ENCODE measurements at places on chromosomes 2 and 18.

GRCh38 chr2:27638709-27639108, 9.9 kb downstream of the GPN1 start:
- DNase-seq, result no peak

DNA sequence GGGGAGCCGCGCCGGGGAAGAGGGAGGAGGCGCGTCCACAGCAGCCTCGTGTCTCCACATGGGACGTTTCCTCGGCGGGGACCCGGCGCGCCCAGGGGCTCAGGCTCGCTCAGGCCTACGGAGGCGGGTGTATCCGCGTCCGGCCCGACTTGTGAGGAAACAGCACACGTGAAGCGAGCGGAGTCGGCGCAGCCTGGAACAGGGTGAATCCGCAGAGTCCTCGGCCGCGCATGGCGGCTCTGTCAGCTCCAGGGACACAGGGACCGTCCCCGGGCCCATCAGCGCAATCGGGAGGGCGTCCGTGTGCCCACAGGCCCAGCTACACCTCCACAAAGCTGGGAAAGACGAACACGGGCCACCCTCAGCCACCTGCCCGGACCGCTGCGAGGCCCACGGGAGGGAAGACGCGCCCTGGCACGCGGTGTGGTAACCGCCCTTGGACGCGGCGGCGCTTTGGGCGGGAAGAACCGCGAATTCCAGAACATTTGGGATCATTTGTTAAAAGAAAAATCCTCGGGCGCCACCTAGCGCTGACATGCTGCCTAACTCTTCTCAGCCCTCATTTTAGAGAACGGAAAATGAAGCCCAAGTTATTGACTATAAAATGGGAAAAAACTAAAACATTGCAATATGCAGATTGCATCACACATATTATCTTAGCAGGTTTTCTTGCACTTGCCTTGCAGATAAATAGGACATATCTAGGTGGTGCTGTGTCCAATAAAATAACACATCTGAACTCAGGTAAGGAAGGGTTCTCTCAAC, 40.4 kb downstream of the TMEM18 start:
- peak; percentile 38 for DNase-seq

- DNase-seq, result no peak
Measured at GRCh38 chr2:26971911-26972786, 1.7 kb downstream of the MAPRE3 start.

DNA sequence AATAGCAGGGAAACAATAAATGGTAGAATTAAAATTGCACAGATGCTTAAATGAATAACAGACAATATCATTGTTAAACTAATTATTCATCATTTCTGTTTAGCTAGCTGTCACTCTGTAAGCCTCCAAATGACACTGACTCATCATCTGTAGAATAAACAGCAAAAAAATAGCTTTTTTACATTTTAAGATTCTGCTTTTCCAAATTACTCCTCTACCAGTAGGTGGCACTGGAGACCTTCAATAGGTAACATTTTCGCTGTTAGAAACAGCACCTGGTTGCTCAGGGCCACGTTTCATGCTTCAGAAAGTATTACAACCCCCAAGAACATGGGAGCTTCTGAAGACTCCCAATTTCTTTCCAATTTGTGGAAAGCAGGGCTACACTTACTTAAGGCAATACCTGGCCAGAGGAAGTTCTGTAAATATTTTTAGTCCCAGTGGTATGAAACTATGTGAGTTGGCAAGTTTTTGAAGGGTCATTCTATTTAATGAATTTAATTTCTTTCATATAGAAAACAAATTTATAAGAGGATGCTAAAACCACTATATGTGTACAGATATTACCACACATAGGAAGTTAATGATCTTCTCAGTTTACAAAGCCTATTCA, 45.4 kb downstream of the TTN start:
- no peak for DNase-seq

GRCh38 chr2:86774862-86775261, 15.9 kb downstream of the CD8A start:
- no peak for DNase-seq

GRCh38 chr2:207284556-207285472, 119.1 kb upstream of the KLF7 start:
- no peak for DNase-seq

GRCh38 chr18:44075038-44075437, 605.6 kb upstream of the SETBP1 start:
- DNase-seq, result no peak

DNA sequence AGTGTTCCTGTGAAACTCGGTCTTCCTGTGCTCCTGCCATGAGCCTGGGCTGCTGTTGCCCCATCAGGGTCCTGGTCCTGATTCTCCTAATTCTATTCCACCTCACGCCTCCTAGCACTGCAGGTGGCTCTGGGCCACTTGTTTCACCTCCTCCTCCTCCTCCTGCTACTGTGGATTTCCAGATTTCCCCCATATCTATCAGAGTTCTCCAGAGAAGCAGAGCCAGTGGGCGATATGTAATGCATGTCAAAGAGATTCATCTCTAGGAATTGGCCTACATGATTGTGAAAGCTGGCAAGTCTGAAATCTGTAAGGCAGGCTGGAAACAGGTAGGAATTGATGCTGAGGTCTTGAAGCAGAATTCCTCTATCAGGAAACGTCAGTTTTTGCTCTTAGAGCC, 45.3 kb downstream of the CHRNA1 start:
- no peak for DNase-seq

GRCh38 chr2:232598293-232598692, 35.1 kb upstream of the EFHD1 start:
- DNase-seq, result no peak

DNA sequence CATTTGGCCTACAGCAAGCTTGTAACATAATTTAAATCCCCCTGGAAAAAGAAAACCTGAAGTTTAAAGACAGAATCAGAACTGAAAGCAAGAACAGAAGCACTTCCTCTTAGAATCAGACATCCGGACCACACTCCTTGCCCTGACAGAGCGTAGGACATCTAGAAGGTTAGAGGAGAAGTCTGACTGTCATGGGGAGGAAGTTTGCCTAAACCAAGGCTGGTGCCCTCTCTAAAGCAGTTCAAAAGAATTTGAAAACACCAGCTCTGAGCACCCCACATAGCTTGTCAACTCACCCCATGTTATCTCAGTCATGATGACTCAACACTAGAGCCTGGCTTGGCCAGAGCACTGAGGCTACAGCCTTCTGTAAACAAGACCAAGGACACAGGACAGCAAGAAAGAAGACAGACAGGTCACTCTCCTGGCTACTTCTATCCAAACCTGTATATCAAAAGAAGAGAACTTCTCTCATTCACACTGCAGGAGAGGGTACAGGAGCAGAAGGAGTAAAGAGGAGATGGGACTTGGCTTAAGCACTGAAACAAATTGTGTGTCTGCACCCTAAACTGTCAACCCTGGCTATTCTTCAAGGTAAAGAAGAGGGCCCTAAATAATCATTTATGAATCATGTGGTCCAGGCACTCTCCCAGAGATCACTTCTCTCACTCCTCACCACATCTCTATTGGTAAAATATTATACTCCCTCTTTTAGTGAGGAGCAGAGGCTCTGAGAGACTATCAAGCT, 198.6 kb downstream of the MEMO1 start:
- no peak for DNase-seq

- DNase-seq, result no peak
Measured at GRCh38 chr2:105787376-105788318, 42.9 kb downstream of the NCK2 start.

DNA sequence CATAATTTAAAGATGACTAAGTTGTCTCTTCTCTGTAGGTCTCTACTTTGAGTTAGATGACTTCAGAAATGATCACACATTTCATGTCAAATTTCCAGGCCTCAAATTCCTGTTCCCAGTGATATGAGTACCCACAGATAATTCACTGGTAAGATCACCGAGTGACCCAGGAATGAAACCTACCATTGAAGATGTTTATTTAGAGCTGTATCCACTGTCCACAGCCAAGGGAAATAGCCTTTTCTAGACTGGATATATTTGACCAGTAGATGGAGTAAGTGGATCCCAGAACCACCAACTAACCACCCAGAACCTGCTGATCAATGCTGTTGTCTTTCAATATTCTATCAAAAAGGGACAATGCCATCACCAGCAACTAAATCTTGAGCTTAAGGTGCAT, 238.8 kb downstream of the SLC8A1 start:
- DNase-seq, result no peak

- peak; percentile 45 for DNase-seq
Measured at GRCh38 chr2:176490061-176490861, 221.0 kb downstream of the MTX2 start.

- no peak for DNase-seq
Measured at GRCh38 chr2:145657265-145657664, 1137.3 kb upstream of the ZEB2 start.

Measured in iPS DF 19.7 (cell line).